CD4-positive, alpha-beta T cell treated with Interleukin-6 at 100 ng/mL for 8 hours (primary cell): ENCODE measurements at places on chromosomes 3 and 15.

- DNase-seq: no peak
Observed at GRCh38 chr15:42474827-42475226, 16.1 kb downstream of the ZNF106 start.

DNA sequence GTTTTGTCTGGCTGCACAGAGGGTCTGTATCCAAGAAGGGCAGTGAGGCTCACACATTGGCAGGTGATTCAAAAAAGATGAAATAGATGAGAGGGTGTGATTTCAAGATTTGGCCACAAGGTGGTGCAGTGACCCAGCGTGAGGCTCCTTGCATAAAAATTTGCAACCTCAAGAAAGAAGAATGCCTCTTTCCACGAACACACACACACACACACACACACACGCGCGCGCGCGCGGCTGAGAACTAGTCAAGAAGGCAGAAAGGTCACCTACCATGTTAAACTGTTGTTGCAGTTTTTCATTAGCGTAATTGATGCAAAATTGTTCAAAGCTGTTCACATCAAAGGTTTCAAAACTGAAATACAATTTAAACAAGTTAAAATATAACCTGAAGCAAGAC is 39.2 kb downstream of the MYO5C start:
- DNase-seq: peak; percentile 80

- DNase-seq: no peak
Observed at GRCh38 chr3:125200731-125201139, 11.8 kb downstream of the SLC12A8 start.

GRCh38 chr3:193548406-193548805 is 6.3 kb downstream of the ATP13A4 start:
- no peak for DNase-seq

DNA sequence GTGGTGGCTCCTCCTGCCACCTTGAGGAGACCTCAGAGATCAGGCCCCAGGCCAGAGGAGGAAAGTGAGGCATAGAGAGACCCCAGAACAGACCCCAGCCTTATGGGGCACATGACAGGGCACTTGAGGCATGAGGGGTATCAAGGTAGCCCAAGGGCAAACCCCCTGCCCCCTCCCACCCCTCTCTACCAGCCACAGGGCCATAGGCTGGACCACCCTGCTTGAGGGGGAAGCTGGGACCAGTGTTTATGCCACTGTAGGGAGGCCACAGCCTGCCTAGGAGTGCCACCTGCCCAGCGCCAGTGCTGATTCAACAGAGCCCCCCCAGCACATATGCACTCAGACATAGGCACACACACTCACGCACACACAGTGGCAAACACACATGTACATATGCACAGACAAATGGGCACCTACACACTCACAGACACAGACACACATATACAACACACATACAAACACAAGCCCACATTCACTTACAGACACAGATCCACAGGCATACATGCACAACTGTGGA is 10.3 kb downstream of the MYL3 start:
- no peak for DNase-seq

DNA sequence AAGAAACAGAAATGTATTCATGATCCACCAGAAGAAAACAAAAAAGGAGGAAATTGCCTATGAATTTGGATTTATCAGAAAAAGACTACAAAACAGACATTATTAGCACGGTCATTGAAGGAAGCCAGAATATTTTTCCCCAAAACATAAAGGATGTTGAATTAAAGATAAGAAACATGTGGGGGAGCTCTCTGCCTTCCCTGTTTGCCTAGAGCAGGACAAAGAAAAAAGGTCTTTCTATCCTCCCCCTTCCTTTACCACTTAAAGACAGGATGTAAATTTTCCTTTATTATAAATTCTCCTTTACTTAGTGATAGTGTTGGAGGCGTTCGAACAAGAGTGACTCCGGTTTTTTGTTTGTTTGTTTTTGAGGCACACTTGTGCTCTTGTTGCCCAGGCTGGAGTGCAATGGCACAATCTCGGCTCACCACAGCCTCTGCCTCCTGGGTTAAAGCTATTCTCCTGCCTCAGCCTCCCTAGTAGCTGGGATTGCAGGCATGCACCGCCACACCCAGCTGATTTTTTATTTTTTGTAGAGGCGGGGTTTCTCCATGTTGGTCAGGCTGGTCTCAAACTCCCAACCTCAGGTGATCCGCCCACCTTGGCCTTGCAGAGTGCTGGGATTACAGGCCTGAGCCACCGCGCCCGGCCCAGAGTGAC is 14.9 kb upstream of the RPN1 start:
- DNase-seq: no peak

DNA sequence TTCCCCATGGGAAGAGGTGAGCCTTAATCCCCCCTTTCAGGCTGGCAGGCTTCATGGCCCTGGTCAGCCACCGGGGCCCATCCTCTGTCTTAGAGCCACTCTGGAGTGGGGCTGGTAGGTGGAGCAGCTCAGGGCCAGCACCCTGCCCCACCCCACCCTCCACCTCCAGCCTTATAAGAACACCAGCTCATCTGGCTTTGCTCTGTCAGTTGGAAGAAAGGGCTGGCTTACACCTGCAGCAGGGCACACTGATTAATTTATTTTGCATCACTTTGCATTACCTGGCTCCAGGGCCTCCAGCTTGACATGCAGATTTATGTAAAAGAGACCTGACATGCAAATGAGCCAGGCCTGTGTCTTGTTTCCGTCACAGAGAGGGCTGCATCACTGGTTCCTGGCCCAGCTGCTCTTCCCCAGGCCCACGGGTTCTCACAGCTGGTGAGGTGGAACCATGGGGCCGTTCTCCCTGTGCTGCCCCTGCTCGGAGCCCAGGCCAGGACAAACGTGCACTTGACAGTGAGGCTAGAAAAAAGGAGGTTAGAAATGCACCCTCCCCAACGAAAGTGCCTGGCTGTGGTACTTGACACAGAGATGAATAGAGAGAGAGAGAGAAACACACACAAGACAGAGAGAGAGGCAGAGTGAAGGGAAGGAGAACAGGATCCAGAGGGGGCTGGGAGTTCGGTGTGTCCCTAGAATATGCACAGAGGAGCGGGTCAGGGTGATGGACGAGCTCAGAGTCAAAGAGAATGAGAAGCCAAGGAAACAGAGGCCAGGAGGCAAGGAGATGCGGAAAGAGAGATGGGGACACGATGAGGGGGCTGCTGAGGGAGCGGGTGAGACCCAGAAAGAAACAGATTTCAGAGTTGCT is 44.5 kb upstream of the MAGEF1 start:
- no peak for DNase-seq
